ENCODE measurements at places on chromosomes 3 and 15.

DNA sequence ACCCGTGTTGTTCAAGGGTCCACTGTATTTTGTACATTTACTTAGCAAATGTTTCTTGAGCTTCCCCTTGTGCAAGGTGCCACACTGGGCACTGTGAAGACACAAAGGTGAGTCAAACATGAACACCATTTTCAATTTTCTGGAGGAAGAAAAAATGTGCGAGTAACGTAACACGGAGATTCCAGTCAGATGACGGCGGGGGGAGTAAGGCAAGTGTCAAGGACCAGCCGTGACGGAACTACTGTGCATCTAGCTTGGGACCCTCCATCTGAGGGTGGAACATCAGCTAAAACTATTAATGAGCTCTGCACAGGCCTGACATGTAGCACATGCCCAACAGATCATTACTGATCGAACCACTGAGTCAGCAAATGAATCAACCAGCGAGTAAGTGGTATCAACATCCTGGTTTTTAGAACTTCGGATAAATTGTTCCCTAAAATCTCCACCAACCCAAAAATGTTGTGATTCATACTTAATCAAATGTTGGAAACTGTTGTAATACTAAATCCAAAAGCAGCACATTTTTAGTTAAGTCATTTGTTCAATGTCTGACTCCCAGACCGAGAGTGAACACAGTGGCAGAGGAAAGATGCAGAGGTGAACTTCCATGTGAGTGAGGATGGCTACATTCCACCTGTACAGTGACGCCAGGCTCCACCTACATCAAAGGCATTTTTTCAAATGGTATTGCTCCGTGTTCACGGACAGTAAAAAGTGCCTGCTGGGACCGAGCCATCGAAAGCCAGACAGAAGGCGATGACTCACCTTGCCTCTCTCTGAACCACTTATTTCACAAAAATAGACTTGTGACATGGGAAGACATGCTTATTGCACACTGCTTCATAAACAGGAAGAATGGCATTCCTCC is 172.2 kb downstream of the ATP10A start:
- no peak for DNase-seq

DNA sequence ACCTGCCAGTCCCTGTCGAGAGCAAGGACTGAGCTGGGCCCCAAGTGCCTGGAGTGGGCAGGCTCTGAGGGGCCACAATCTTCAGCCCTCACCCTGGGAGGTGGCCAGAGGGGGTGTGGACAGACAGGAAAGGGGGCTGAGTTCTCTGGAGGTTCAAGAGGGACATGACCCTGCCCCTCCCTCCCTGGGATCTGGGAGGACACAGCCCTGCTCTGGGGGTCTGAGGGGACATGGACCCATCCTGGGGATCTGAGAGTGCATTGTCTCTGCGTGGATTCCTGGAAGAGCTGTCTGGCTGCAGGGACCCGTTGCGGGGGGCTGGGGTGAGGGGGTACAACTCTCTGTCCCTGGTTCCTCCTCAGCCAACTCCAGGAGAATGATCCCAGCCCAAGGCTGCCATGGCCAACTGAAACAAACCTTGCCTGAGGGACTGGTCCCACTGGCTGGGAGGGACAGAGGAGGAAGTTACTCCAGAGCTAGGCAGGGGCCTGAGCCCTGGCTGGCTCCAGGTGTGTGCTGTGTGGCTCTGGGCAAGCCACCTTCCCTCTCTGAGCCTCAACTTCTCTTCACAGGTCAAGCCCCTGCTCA is 29.0 kb downstream of the PTH1R start:
- DNase-seq: no peak

- DNase-seq: no peak
These were observed 1.7 kb upstream of the SLC9A9 start for GRCh38 chr3:143849854-143850549.

DNA sequence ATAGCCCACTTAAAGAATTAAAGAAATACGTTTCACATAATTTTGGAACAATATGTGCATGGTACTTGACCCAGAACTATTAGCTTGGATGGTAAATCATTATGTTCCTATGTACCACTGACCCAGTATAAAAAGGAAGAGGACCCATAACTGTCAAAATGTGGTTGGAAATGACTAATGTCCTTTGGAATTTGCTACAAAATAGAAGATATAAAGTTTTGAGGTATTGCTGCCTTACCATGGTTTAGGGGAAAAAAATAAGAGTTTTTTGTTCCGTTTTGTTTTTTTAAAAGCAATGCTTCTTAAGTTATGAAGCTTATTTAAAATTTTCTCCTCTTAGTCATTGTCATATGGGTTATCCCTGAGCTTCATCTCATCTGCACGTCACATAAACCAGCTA is 15.8 kb upstream of the TFDP2 start:
- DNase-seq: no peak

GRCh38 chr15:83430441-83430840 is 16.7 kb upstream of the SH3GL3 start:
- no peak for DNase-seq

DNA sequence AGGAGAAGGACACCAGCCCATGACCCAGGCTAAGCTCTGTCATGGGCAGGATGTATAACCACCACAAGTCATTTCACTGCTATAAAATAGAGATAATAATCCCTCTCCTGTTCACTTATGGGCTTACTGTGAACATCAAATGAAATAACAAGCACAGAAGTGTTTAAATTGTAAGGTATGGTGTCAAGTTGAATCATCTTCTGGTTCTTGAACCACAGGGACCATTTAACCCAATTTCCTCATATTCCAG is 44.3 kb upstream of the TLE3 start:
- DNase-seq: no peak

DNA sequence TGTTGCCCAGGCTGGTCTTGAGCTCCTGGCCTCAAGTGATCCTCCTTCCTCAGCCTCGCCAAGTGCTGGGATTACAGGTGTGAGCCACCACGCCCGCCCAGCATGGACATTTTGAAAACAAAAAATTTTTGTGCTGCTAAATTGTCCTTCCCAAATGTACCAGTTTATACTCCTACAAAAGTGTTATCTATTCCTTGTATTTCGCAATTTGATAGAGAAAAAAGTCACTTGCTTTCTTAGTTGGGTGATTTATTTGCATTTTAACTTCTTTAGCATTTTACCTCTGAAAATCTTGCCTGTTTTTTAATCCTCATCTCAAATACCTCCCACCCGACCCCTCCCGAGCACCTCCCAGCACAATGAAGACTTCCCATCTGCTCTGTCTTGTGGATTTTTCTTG is 46.8 kb downstream of the PDE8A start:
- no peak for DNase-seq

DNA sequence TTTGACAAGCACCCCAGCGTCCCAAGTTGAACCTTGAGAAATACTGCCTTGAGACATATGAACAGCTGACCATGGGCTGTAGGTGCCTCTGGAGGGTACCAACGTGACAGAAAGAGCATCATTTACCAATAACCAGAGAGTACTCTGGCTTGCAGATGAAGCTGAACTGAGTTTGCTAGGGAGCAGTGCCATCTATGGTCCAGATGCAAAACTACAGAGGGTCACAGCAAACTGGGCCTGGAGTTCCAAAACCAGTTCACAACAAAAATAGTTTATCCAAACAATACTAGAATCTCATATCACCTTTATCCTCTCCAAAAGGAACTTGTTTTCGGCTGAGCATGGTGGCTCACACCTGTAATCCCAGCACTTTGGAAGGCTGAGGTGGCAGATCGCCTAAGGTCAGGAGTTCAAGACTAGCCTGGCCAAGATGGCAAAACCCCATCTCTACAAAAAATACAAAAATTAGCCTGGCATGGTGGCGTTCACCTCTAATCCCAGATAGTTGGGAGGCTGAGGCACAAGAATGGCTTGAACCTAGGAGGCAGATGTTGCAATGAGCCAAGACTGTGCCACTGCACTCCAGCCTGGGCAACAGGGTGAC is 69.3 kb downstream of the CHAC1 start:
- peak; percentile 34 for DNase-seq

DNA sequence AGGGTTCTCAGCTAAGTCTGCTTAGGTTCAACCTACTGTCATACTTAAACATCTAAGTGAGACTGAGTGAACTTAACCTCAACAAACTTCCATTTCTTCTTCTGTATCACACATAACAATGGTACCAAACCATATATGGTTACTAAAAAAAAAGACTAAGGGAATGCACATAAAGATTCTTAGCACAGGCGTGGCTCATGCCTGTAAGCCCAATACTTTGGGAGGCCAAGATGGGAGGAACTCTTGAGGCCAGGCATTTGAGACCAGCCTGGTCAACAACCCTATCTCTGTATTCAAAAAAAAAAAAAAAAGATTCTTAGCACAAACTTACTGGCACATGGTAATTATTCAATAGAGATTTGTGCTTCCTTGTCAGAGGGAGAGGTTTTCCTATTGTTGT is 57.9 kb downstream of the ACAP2 start:
- DNase-seq: no peak

- no peak for DNase-seq
These were observed 52.8 kb upstream of the FAM98B start for GRCh38 chr15:38401106-38401505.

- DNase-seq: peak; percentile 36
These were observed 20.3 kb downstream of the FAM98B start for GRCh38 chr15:38474155-38474757.

GRCh38 chr3:146154995-146155394 is 6.0 kb downstream of the PLOD2 start:
- DNase-seq: no peak

GRCh38 chr3:137008976-137009375 is 51.2 kb downstream of the IL20RB start:
- no peak for DNase-seq

DNA sequence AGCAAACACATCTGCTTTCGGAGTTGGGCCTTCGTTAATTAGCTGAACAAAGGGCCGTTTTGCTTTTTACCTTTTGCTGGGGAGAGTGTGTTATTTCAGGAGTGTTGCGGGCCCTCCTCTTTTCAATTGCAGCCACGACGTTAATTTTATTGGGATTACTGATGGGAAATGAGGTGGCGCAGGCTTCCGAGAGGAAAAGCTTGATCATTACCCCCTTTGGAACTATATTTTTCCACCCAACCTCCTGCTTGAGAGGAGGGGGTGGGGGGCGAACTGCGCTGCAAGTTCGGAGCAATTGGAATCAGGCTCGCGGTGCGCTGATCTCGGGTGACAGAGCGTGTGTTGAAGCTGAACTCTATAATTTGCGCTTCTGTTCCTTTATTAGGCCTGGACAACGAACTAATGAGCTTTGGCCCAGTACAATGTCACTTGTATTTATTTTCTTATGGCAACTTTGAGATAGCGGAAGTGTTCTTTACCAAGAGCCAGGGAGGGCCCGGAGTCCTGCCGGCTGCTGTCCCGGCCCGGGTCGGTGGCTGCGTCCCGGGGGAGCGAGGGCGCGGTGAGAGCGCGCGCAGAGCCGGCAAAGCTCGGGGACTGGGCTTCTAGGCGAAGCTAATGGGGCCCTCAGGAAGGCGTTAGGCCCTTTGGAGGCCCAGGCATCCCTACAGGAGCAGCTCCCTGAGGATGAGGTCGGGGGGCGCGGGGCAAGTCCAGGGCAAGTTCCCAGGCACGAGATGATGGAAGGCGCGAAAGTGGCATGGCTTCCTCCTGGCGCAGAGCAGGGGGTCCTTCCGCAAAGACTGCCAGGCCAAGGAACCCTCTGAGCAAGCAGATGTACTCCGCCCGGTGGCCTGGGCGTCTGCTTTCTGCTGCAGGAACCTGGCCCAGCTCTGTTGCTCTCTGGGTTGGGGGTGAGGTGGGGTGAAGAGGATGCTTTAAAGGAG is 12.9 kb downstream of the NR2F2 start:
- no peak for DNase-seq

DNA sequence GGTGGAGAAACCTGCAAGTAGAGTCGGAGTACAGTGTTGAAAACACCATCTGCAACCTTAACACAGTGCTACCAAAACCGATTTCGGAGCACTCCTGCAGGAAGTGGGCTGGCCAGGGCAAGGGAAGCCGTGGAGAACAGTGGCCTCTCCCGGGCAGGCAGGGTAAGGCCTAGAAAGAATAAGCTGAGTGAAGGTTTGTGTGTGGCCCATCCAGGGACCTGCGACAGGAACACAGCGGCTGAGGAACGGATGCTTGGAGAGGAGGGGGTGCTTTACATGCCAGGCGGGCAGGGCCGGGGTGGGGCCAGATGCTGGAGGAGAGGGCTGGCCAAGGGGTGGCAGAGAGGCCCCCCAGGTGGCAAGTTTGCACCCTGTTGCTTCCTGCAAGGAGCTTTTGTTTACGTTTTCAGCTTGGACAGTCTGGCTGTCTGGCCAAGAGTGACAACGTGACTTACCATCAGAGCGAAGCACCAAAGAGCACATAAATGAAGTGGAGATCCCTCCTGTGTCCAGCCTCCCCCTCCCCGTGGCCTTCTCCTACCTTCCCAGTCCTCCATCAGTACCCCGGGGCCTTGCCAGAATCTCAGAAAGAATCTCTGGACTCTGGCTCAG is 156.5 kb downstream of the PGPEP1L start:
- peak; percentile 71 for DNase-seq

- DNase-seq: no peak
These were observed 735 bp downstream of the STIMATE start for GRCh38 chr3:52896613-52897012.

- no peak for DNase-seq
These were observed 25.2 kb upstream of the DOCK3 start for GRCh38 chr3:50649451-50649931.

- no peak for DNase-seq
These were observed 182.2 kb downstream of the NTRK3 start for GRCh38 chr15:88074386-88074785.

- no peak for DNase-seq
These were observed 108.4 kb upstream of the ZNF385D start for GRCh38 chr3:21859124-21860081.

DNA sequence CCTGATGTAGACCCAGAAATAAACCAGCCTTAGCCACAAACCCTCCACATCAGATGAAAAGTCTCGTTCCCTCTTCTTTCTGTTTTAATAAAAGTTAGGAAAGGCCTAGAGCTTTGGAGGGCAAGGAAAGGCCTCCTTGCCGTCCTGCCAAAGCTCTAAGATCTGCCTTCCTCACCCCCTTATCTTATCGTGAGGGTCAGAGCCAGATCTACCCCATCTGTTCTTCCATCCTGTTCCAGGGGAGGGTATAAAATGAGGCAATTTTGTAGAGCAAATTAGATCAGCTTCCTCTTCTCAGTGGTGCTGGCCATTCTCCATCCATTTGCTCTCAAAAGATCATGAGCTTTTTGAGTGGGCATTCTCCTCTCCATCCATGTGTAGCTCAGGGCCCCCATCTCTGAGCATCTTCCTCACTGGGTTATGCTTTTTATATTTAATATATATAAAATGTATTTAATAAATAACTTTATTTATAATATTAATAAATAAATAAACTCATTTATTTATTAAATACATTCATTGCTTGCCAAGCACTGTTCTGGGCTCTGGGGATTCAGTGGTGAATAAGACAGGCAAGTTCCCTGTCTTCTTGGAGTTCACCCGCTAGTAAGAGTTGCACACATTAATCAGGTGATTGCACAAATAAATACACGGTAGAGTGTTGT is 2.0 kb upstream of the SLC24A1 start:
- no peak for DNase-seq
